ENCODE measurements at places on chromosomes 4 and X. TPM values are rescaled to one million over a fixed set of nuclear protein-coding genes. Genes with fewer than 3 reads are reported as not detected.

SLC9B1 gene
- 0.65 TPM for total RNA-seq

DNA sequence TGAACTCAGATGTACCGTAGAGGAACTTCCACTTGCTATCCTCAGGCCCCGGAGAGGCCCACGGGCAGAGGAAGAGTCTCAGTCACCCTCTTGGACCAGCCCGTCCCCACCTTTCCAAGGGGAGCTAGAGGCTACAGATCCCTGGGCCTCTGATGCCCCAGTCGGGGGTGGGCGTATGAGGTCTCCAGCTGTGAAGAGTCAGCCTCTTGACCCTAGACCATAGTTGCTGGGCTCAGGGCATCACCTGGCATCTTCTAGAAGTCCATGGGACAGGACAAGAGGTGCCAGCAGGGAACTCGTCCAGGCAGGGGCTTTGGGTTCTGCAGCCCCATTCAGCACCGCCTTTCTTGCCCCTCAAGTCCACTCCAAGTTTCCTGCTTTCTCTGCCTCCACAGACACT lies 11.6 kb downstream of the SASH3 start:
- DNase-seq, result no peak

GRCh38 chr4:3305610-3306371 lies 13.0 kb downstream of the RGS12 start:
- DNase-seq, result peak; percentile 9

DNA sequence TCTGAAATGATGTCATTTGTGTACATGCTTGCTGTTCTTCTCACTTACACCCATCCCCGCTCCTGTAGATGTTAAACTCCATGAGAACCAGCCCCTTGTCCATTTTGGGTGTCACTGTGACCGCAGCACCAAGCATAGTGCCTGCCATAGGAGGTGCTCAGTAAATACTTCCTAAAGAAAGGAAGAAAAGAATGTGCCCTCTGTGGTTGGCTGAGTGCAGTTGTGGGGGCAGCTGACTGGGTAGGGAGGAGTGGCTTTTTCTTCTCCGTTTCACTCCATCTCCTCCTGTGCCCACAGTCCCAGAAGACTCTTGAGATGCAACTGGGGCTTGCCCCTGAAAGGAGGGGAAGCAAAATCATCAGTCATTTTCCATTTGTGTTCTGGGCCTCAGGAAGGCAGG lies 25.5 kb downstream of the PHEX start:
- no peak for DNase-seq

LINC00632 gene
- 158 TPM for total RNA-seq

DNA sequence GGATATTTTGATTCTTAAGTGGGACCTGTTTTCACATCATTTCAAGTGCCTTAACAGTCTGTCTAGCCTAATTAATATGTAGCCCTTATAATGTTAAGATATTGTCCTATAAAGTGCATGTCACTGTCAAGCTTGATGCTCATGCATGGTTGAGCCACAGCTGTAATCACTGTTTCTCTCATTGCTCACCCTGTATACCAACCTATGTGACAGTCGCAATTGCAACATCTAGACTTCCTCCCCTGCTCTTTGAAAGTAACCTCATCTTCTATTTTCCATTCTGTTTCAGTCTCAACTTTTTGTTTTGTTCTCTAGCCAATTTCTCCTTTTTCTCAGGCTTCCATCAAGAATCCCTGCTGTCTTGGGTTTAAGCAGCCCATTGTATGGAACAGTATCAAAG lies 24.4 kb upstream of the MSL3 start:
- no peak for DNase-seq

SPANXA2 gene
- total RNA-seq, result not detected

GRCh38 chr4:134337574-134337973 lies 136.0 kb upstream of the PABPC4L start:
- DNase-seq, result no peak

GRCh38 chrX:66020631-66021334 lies 19.1 kb downstream of the VSIG4 start:
- no peak for DNase-seq

TEC gene
- 1.7 TPM for total RNA-seq

TMPRSS11D gene
- total RNA-seq, result not detected

DNA sequence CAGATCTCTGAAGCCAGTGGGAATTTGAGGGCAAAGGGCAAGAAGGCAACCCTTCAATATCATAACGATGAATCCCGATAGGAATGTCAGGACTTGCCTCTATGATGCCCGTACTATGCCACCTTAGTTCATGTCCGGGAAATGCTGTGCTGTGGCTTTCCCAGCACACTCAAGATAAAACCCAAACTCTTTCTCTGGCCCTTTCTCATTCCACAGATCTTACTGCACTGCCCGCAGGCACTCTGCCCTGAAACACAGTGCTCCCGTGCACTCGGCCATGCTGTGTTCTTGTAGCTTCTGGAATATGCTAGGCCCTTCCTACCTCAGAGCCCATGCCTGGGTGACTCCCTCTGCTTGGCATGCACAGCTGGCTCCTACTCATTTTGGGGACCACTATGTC lies 26.3 kb downstream of the SORCS2 start:
- no peak for DNase-seq

GRCh38 chrX:100994352-100995281 lies 25.1 kb downstream of the ARL13A start:
- DNase-seq, result no peak

- DNase-seq, result no peak
Measured at GRCh38 chr4:147709999-147710398, 21.9 kb upstream of the ARHGAP10 start.

DNA sequence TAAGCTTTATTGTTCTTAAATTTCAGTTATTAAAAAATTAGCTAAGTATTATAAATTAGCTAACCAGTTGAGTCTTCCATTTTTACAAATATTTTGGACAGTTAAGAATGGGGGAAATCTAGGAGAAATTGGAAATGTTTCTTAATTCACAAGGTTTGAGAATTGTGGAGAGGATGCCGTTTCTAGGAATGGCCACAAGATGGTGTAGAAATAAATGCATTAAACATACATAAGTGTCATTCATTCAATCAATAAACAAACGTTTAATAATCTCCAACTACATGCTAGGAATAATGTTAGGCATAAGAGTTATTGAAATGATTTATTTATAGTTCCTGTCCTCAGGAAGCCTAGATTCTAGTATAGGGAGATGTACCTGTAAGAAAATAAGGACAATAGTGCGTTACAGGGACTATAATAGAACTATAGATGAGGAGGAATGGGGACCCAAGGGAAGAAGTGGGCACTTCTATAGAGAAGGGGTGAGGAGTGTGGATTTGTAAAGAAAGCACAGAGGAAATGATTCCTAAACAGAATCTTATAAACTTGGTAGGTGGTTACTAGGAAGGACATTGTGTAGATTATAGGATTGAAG lies 195.7 kb upstream of the ANK2 start:
- no peak for DNase-seq

DNA sequence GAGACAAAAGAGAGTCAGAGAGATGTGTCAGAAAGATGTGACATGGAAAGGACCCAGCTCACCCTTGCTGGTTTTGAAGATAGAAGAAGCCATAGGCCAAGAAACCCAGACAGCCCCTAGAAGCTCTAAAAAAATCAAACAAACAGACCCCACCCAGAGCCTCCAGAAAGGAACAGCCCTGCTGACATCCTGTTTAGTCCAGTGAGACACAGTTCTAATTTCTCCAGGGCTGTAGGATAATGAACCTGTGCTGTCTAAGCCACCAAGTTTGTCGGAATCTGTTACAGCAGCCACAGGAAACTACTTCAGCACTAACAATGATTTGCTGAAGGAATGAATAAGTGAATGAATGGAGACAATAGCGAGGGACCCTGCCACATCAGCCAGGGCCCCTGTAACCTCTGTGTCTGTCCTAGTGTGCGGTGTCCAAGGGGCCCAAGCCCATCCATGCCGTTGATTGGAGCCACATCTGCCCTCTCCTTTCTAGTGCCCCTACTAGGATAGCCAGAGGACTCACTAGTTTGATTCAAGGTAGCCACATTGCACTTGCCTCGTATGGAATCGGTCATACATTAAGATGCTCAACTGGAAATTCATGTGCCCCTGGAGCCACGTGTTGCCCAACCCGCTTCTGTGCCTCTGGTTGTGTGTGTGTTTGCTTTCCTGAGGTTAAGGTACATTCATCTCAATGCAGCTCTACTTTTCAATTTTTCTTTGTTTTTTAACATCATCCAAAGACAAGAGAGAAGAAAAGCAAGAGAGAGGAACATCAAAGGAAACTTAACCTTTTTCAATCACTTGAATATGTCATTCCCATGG lies 32.5 kb upstream of the SLC2A9 start:
- DNase-seq, result no peak

- no peak for DNase-seq
Measured at GRCh38 chr4:126957987-126958386, 674.8 kb upstream of the INTU start.

GRCh38 chrX:68692651-68693050 lies 45.2 kb downstream of the STARD8 start:
- DNase-seq, result no peak

DNA sequence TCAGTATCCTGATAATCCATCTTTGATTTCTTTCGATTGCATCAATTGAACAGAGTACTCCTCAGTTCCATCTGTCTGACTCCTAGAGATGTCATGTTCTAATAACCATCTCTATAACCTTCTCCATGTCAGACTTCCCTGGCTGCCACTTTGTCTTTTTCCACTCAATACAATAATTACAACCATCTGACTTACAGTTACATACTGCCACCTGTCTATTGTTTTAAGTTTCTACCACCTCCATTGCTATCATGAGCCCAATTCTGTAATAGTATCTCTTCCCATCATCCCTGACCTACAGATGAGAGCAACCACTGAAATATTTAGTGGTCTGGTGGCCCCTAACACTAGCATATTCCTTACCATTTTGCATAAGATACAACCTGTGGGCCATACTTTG lies 439.2 kb upstream of the FAM47C start:
- no peak for DNase-seq

- no peak for DNase-seq
Measured at GRCh38 chrX:107730991-107731766, 44.4 kb downstream of the TSC22D3 start.

DNA sequence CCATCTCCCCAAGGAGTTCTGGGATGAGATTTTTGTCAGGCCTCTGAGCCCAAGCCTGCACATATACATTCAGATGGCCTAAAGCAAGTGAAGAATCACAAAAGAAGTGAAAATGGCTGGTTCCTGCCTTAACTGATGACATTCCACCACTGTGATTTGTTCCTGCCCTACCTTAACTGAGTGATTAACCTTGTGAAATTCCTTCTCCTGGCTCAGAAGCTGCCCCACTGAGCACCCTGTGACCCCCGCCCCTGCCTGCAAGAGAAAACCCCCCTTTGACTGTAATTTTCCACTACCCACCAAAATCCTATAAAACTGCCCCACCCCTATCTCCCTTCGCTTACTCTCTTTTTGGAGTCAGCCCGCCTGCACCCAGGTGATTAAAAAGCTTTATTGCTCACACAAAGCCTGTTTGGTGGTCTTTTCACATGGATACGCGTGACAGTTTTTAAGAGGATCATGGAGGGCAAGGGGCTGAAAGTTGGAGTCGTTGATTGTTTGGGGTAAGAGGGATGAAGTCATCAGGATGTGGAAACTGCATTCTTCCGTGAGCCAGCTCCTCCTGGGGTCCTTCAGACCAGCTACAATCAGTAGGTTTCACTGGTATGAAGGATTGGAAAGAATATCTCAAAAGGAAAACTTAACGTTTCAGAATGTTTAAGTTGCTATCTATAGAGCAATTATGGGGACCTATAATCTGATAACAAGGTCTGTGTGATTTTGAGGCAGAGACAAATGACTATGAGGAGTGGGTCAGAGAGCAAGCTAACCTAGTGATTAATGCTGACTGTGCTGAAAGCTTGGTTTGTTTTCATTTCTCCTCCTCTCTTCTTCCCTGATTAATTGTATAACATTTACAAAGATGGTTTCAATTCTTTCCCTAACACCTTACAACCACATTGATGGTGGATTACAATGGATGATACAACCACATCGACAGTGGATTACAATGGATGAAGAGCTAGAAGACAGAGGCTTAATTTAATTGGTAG lies 28.6 kb upstream of the MAGEA11 start:
- DNase-seq, result no peak

P2RY4 gene
- not detected for total RNA-seq

GRCh38 chrX:2638279-2638678 lies 52.8 kb upstream of the CD99 start:
- no peak for DNase-seq

- no peak for DNase-seq
Measured at GRCh38 chrX:109773374-109773773, 40.3 kb upstream of the ACSL4 start.

GRCh38 chrX:154750301-154751202 lies at the start of gene GAB3:
Gene GAB3 (minus strand): TSS chrX:154751077. CDS start chrX:154751025, 52 bp downstream.
- peak; percentile 65 for DNase-seq

GRCh38 chr4:1010395-1011021 lies 918 bp upstream of the FGFRL1 start:
- peak; percentile 85 for DNase-seq

- DNase-seq, result no peak
Measured at GRCh38 chr4:52863324-52863723, 1.2 kb downstream of the RASL11B start.

DNA sequence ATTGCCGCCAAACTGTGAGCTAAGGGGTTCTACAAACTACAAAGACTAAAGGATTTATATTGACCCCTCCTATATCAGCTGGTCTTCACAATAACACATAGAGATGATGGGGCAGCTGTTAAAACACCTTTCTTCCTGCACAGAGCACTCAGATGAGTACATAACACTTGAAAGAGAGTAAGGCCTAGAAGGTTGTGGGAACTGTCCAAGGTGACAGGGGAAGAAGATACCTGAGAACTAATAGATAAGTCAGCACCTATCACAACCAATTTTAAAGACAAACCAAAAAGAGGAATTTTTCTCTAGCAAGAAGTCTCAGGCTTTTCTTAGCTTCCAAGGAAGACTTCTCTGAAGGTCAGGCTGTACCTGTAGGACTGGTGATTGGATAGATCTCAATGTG lies 19.1 kb upstream of the CXCL6 start:
- no peak for DNase-seq

DNA sequence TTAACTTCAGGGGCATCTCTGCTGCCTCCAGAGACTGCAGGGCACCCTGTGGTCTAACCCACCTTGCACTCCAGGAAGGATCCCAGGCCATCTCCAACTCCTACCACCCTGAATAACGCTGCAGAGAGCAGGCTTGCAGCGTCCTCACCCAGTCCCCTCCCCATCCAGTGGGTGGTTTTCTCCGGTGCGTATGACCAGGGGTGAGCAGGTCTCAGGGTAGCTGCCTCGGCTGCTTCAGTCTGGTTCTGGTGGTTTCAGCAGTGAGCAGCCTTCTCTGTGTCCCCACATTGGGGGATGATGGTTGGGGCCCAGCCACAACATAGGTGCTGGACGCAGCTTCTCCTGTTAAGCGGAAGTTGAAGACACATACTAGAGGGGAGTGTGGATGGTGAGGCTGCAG lies 38.6 kb upstream of the SORCS2 start:
- DNase-seq, result no peak

TIMM17B gene
- total RNA-seq, result 79.7 TPM

DNA sequence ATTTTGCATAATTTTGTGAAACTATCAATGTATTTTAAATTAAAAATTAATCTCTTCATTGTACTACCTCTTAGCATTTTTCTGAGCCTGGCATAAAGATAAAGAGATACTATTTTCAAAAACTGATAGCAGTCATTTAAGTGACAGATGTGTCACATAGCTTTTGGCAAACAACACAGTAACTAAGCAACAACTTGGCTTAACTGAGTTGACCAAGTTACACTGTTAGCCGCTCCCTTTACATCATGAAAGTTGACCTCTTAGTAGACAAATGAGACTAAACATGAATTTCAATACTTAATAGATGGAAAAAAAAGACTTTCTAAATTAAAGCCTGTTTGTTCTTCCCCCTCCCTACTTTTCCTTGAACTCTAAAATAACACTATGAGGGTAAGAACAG lies 62.0 kb downstream of the ATP8A1 start:
- no peak for DNase-seq

- no peak for DNase-seq
Measured at GRCh38 chr4:80586716-80587115, 251.2 kb downstream of the CFAP299 start.

SYTL4 gene
- total RNA-seq, result 3.7 TPM

Data from Right ventricle myocardium superior (tissue), 1 donor.